NCI-H446 treated with DMSO at 0.1 percent for 48 hours (cell line): ENCODE measurements at places on chromosomes 3 and 15.

DNA sequence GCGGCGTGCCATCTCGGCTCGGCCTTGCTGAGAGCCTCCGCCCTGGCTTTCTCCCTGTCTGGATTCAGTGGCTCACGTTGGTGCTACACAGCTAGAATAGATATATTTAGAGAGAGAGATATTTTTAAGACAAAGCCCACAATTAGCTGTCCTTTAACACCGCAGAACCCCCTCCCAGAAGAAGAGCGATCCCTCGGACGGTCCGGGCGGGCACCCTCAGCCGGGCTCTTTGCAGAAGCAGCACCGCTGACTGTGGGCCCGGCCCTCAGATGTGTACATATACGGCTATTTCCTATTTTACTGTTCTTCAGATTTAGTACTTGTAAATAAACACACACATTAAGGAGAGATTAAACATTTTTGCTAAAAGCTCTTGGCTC, 54.1 kb downstream of the PLXNA1 start:
- DNase-seq, result no peak

GRCh38 chr15:38028869-38029268, 94.4 kb downstream of the TMCO5A start:
- DNase-seq, result no peak

DNA sequence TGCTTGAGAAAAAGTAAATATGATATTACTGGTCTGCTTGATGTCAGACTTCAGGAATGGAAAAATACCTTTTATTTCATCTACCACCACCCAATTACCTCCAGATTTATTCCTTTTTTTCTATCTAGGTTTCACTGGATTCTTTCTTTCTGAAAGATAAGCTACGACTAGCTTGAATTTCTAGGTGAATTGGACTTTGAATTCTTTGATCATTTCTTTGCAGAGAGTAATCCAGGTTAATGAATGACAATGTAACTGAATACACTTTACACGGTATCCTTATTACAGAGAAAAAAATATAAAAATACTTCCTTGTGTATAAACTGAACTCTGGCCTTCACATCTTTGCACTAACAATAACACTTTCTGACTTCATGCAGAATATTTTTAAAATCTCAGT, 59.5 kb upstream of the TRPC1 start:
- DNase-seq, result no peak

- no peak for DNase-seq
Observed at GRCh38 chr3:123800362-123800682, 83.8 kb downstream of the MYLK start.

DNA sequence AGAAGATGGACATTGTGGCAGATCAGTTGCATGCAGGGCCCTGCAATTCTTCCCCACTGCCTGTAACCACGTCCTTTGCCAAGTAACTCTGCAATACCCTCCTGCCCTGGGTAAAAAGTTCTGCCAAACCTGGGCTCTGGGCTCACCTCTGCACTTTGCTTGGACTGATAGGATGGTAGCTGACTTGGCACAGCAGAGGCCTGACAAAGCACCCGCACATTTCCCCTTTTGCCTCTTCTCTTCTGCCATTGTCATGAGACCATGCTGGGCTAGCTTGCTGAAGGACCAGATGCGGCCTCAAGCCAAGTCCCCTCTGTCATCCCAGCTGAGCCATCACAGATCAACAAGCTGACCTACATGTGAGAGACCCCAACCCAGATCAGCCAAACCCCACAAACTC, 122.4 kb downstream of the SMAD6 start:
- DNase-seq, result no peak

- DNase-seq, result no peak
Observed at GRCh38 chr15:44710236-44711095, 657 bp downstream of the PATL2 start.

DNA sequence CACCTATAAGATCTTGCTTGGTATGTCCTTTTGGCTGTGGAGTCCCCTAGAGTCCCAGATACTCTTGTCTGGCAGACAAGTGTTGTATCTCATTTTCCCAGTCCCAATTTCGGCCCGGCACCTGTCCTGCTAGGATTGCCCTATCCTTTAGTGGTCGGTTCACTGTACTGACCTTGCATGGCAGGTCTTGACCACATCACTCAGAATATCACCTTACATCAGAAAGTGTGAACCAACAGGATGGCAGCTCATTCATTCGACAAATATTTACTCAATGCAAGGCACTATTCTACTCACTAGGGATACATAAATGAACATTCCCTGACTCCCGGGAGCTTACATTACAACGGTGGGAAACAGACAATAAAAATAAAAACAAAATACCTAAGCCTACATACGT, 5.7 kb upstream of the CCDC80 start:
- no peak for DNase-seq

- no peak for DNase-seq
Observed at GRCh38 chr3:23877329-23877980, 39.3 kb downstream of the NKIRAS1 start.

GRCh38 chr15:46408312-46408711, 773.5 kb downstream of the SQOR start:
- no peak for DNase-seq

DNA sequence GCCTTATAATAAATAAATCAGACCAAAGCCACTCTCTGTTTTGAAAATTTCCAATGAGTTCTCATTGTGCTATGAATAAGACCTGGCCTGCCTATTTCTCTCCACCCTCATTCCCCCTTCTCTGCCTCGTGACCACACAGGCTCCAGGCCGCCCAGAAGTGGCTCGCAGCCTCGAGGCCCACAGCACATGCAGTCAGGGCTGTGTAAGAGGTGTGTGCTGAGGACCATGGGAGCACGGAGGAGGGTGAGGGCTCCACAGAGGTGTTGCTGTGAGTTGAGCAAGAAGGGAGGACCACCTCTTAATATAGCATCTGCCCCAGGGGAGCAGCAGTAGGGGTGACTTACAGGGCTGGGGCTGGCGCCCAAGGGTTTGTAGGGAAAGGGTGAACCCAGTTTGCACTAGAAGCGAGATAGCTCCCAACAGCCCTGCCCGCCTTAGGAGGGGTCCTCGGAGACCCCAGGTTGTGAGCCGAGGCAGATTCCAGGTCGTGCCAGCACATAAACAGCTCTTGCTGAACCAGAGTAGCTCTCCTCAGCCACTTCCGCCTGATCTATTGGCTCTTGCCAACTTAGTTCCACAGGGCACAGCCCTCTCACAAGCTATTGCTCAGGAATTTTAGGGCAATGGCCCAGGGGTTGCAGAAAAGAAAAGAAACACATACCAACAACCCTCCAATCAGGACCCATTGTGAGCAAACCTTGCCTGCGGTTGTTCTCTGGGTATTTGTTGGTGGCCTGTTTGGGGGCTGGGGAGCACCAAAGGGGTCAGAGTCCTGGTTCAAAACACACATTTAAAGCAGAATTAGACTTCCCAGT, 117.7 kb downstream of the MYLK start:
- no peak for DNase-seq

GRCh38 chr3:37595784-37596180, 265.9 kb upstream of the CTDSPL start:
- DNase-seq, result no peak

- DNase-seq, result no peak
Observed at GRCh38 chr3:108001457-108001856, 89.4 kb downstream of the CD47 start.

DNA sequence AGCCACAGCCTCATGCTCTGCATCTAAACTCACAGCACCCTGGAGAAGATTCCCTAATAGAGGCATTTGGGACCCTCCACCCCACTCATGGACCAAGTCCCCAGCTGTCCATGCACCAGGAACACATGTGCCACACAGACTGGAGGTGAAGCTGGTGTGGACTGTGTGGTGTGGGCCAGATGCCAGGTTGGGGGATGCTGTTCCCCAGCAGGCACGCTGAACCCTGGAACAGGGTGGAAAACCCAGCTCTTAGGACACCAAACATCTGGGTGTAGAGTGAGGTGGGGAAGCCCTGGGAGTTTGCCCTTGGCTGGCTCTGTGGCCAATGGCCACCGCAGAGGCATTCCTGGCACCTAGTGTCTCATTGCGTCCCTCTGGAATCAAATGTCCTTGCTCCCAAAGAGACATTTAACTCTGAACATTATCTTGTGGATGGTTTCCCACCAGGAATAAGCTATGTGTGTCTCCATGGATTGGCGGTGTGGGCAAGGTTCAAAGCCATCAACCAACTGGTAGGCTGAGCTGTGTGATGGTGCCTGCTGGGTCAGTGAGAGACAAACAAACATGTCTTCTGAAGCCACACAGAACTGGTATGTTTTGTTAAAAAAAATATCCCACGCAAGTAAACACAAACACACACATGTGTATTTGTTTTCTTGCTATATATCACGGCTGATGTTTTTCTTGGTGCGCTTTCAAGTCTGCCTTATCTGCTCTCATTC, 65.0 kb downstream of the EXOG start:
- no peak for DNase-seq

DNA sequence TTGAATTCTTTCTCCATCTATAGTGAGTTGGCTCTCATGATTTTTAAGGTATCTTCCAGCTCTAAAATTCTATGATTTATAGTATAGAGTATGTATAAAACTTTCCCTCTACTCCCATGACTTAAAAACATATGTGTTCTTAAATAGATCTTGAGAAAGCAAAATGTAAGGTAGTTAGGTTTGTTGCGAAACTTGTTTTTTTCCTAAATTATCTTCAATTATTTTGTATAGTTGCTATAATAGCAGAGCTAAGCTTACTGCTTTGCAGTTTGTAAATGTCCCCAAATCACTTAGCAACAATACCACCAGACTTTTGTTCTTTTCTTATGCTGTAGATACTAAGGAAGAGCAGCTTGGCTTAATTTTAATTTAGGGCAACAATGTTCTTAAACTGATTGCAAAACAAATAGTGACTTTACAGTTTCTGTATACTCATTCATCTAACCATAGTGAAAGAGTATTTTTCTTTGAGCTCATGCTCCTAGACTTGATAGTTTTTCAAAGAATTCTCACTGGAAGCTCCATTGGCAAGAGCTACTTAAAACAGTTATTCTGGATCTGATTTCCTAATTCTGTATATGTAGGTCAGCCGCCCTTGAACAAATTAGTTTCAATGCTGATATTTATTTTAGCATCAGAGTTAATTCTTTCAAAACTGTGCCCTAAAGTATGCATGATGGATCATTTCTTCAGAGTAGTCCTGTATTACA, 61.2 kb downstream of the LYSMD4 start:
- no peak for DNase-seq

DNA sequence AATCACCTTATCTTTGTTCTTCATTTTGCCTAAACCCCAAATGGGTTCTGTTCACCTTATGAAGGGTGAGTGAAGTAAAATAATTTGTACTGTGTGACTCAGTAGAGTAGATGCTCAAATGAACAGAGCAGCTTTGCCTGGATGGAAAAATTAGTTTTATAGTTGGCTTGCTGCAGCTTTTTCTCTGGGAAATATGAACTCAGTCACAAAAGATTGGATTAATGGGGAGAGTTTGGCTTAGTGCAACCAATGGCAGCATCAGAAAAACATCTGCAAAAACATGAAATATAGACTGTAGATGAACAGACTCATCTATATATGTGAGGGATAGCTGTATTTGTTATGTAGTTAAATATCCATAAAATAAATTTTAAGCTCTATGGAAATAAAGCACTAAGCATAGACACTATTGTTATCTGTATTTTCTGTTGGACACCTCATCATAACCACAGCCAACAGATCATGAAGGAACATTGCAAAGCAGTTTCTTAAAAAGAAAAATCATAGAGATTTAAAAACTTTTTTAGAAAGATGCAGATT, 181.3 kb downstream of the ECT2 start:
- DNase-seq, result no peak

DNA sequence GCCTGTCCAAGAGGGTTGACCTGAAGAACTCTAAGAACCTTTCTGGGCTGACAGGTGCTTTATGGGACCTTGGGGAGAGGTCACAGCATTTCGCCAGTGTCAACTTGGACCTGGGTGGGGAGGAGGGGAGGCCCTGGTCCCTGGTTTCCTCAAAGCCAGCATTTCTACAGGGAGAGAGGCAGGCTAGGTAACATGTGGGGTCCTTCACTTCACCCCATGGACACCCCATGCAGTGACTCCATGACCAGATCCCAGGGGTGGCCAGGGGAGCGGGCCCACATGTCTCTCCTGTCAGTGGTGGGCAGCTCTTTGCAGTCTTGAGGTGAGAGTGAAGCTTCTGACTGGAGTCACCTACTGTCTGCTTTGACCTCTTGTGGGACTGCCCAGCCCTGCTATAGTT, 35.8 kb downstream of the GOLGA6L10 start:
- no peak for DNase-seq

GRCh38 chr3:115680803-115681345, 57.6 kb downstream of the GAP43 start:
- no peak for DNase-seq

- DNase-seq, result no peak
Observed at GRCh38 chr15:77855871-77856270, 221.6 kb downstream of the TBC1D2B start.

- no peak for DNase-seq
Observed at GRCh38 chr3:39501968-39502837, 34.7 kb downstream of the MOBP start.

GRCh38 chr3:148948913-148949657, 42.3 kb upstream of the GYG1 start:
- no peak for DNase-seq

DNA sequence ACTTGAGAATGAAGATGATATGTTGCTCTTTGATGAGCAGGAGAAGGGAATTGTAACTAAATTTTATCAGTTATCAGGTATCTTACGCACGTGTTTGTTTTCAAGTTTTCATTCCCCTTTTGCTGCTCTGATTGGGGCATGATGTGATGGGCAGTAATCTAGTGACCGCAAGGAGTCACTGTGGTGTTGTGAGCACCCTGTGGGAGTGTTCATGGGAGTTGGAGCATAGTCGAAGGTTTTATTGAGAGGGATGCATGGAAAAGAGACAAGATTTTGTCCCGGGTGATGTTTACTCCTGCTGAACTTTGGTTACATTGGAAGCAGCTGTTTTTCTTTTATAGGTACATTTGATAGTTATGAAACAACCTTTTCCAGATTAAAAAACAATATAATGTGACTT, 2.1 kb downstream of the FAN1 start:
- no peak for DNase-seq

DNA sequence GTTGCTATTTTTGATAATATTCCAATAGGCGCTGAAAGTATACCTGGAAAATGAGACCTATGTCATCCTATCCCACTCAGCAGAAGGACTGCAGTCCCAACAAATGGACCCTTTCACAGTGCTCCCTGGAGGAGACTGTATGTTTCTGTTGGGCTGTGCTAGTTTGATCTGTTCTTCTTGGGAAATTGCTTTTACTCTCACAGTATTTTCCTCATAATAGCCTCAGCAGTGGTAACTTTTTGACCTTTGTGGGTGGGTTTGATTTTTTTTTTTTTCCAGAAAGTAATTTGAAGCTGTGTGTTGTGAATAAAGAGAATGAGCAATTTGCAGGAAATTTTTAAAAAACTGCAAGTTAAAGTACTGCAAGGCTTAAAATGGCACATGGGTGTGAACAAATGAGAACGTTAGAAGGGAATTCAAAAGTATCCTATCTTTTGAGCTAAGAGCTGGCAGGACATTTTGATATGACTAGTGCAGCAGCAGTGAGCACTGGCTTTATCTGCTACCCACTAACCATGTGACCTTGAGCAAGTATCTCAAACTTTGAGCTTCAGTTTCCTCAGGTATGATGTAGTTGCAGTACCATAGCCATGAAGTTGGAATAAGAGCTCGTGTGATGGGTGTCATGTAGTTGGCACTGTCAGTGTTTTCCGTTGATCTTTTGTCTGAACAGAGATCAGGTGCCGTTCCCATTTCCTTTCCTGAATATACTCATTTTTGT, 118.4 kb downstream of the ATG7 start:
- no peak for DNase-seq

GRCh38 chr3:188309437-188310269, 155.7 kb downstream of the LPP start:
- DNase-seq, result no peak

GRCh38 chr3:185847506-185847905, 22.7 kb upstream of the IGF2BP2 start:
- no peak for DNase-seq
